ENCODE measurements at places on chromosomes 2 and 18.

- DNase-seq: no peak
These were observed 434.2 kb downstream of the GRB14 start for GRCh38 chr2:164187121-164187520.

- no peak for DNase-seq
These were observed 7.6 kb downstream of the CYBRD1 start for GRCh38 chr2:171529914-171530313.

DNA sequence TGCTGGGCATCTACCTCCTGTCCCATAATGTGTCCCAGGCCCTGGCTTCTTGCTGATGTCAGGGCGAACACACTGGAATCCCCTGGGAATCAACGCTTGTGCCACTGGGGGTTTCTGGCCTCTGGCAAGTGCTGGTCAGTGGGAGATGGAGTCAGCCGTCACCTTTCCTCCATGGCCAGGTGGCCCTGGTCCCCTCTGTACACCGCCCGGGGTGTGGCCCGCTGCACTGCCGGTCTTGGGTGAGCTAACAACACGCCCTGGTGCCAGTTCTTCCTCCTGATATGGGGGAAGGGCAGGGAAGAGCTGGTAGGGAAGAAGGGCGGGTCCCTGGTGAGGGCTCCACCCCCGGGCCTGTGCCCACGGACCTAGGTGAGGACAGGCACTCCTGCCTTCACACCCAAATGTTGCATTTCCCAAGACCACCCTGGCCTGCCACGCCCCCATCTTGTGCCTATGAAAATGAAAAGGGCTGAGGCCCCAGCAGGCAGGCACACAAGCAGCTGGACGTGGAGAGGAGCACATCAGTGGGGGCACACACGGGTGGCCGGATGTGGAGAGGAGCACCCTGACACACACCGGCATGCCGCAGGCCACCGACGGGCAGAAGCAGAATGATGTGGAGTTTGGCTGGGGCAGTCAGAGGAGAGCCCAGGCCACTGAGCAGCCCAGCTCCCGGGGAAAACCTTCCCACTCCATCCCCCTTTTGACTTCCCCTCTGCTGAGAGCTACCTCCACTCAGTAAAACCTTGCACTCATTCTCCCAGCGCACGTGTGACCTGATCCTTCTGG lies 140.5 kb downstream of the ASB1 start:
- DNase-seq: no peak

DNA sequence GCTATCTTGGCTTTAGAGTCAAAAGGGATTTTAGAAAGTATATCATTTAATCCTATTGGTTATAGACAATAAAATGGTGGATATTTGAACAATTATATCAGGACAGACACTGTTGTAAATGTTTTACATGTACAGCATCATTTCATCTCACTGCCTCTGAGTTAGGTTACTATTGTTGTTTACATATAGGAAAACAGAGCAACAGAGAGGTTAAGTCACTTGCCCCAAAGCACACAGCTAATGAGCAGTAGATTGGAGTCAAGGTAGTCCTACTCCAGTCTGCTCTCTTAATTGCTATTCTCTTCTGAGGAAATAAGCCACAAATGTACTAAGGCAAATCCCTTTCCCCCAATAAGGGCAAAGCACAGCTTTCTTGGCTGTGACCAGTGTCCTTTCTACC lies 142.9 kb downstream of the MTX2 start:
- DNase-seq: no peak

DNA sequence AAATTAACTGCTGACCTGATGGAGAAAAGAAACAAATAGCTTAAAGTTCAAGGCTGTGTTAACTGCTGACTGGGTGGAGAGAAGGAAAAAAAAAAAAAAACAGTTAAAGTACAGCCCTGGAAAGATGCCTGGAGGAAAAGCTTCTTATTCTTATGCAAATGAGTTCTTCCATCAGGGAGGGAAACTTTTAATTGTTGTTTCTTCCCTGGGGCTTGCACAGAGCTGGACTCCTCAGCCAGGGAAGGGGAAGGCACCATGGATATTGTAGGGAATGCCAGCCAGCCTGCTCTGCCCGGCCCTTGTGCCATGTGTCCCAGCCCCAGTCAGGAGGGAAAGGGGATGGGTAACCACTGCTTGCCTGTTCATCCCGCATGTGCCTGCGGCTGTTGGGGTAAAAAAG lies 833.1 kb upstream of the CRIM1 start:
- DNase-seq: no peak

- peak; percentile 46 for DNase-seq
These were observed 679.5 kb downstream of the KCNJ3 start for GRCh38 chr2:155377931-155378444.

- DNase-seq: no peak
These were observed 102.3 kb downstream of the MAPK4 start for GRCh38 chr18:50662177-50662576.

DNA sequence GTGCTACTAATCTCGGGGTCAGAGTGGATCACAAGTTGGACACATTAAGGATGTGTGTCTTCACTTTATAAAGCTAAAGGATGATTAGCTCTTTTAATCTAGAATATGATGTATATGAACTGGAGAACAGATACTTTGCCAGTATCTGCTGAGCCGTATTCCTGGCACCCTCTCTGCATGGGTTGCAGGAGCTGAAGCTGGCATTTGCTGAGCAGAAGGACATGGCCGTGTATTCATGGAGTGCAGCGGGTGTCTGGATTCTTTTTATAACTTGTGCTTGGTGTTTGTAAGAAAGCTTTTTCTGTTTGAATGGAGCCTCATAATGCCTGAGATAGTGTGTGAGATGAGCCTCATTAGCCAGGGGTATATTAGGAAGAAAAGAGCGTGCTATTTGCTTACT lies 103.9 kb upstream of the MCFD2 start:
- no peak for DNase-seq
